ENCODE measurements at places on chromosomes 11 and 22. TPM values are rescaled to one million over a fixed set of nuclear protein-coding genes. Genes with fewer than 3 reads are reported as not detected.

The SAA2 gene
- total RNA-seq, result 0.88 TPM

The SERHL2 gene
- total RNA-seq, result 20.3 TPM

The ALDH3B2 gene
- total RNA-seq, result not detected

The SEC14L2 gene
- 50.9 TPM for total RNA-seq

The ZDHHC8 gene
- 86.0 TPM for total RNA-seq
